ENCODE measurements at places on chromosomes 7 and 10.

GRCh38 chr7:149207324-149208035, 12.1 kb downstream of the ZNF282 start:
- no peak for DNase-seq

DNA sequence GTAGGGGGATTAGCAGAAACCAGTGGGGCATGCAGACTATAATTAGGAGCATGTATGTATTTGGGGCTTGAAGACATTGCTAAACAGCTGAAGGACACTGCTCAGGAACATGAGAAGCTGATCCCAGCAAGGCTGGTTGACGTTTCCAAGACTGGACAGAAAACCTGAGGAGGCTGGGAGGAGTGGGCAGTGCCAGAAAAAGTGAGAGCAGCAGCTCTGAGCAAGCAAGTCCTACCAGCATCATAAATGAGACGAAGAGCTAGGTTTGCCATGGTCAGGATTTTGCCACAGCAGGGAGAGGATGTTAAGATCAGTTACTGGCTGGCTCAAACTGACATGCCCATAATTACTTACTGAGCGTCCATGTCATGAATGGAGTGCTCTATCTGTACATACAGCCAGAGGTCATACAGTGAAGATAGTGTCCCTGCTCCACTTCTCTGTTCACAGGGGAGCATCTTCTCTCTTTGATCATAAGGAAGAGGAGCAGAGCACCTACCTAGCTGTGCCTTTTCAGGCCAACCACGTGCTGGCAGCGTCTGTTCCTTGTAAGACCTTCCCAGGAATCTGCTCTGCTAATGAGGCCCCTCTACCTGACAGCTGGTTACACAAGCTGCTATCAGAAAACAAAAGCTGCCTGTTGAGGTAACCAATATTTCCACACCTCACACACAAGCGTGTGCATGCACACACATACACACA, 44.7 kb downstream of the PDE1C start:
- DNase-seq = no peak

GRCh38 chr10:116082762-116083161, 190.2 kb downstream of the GFRA1 start:
- no peak for DNase-seq

DNA sequence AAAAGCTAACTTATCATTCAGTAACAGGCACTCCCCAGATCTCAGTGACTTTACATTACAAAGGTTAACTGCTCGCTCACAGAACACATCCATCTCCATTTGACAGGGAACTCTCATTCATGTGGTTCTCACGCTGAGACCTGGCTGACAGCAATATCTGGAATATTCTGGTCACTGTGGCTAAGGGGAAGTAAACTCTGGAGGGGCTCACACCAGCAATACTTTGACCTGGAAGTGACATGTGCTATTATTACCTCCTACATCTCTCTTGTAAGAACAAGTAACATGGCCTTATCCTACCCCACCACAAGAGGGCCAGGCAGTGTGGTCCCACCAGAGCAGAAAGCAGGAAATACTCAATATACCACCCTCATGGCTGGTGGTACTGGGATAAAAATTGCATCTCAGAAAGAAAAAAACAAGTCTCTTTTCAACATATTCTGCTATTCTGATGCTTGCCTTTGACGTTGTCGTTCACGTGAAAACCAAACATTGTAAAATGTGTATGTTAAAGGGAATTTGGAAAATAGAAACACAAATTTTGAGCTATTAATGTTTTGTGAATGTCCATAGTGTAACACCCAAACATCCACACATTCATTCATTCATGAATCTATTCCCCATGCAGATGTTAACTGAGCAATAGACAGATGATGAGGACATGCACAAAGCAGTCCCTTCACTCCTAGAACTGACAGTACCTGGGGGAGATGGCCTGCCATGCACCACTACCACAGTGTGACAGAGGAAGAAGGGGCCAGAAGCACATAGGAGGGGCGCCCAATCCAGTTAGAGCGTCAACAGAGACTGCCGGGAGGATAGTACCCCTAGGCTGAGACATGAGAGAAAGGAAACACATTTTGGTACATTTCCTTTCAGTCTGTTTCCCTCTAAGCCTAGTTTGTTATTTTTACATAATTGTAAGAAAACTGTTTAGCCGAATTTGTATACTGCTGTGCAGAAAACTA, 166.0 kb upstream of the SP4 start:
- DNase-seq = peak; percentile 28

GRCh38 chr7:50739744-50740435, 42.8 kb downstream of the GRB10 start:
- peak; percentile 5 for DNase-seq

DNA sequence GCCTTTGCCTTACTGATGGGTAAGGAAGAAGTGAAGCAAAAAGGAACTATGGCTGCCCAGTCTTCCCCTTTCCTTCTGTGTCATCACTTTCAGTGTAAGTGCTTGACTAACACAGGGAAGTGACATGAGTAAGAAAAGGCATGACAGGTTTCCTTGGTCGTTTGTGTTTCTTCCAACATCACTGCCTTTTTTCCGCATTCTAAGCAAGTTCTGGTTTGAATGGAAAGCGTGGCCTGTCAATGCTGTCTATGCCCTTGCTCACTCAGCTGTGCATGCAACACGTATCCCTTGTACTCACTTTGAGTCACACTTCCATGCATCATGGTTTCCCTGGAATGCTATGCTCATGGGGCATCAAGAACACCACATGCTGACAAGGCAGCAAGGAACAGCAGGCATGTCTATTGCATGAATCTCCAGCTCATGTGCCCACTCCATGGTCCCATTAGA, 111.8 kb downstream of the OAT start:
- DNase-seq = no peak
